SJSA1 (cell line): ENCODE measurements at places on chromosomes 5 and 9. TPM values are rescaled to one million over a fixed set of nuclear protein-coding genes. Genes with fewer than 3 reads are reported as not detected.

DNA sequence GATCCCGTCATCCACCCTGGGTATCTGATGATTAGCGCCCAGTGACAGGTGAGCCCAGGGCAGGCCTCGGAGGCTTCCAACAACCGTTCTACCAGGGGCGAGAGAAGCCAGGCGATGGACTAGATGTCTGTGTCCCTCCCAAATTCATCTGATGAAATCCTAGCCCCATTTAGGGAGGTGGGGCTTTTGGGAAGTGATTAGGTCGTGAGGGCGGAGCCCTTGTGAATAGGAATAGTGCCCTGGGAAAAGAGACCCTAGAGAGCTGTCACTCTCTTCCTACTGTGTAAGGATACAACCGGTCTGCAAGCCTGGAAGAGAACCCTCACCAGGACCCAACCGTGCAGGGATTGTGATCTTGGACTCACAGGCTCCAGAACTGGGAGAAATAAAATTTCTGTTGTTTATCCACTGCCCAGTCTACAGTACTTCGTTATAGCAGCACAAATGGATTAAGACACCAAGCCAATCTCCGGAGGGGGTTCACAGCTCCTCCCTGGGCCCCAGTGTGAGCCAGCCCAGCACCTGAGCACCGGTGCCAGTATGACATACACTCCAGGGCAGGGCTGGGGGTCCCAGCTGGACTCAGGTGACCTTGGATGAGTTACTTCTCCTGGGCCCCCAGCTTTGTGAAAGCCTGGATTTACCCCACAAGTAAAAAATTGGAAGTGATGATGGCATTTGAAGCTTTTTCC lies 162.2 kb downstream of the DAB2IP start:
- DNase-seq, result no peak

LRRC26 gene
- total RNA-seq, result not detected in 2 replicates

DNA sequence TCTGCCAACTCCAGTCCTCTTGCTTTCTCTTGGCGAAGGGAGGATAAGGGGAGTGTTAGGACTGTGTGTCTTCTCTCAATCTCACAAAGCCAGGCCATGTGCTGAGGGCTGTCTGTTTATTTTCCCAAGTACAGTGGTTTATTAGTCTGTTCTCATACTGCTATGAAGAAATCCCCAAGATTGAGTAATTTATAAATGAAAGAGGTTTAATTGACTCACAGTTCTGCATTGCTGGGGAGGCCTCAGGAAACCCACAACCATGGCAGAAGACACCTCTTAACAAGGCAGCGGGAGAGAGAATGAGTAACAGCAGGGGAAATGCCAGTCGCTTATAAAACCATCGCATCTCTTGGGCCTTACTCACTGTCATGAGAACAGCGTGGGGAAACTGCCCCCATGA lies 36.2 kb upstream of the CKS2 start:
- DNase-seq, result no peak

DNA sequence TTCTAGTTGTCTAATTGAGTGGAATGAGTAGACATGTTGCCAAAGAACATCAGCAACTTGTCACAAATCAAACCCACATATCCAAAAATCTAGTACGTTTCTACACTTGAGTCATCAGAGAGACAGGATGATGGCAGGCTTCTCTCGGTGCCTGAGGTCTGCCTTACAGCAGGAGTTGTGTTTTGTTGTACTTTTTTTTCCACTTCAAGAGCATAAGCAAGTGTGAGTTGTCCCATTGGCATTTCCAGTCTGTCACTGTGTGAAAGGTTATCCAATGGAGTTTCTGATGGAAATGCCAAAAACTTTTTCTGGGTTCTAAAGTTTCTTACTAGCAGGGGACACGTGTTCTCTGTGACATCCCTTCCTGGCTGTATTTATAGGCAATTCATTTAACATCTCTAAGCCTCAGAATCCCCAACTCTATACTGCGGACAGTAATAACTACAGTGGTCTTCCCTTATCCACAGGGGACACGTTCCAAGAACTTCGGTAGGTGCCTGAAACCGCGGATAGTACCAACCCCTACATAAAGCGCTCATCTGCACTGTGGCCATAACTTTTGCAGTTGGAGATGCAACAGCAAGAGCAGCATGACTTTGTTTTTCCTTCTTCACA lies 246.5 kb downstream of the SYK start:
- peak; percentile 76 for DNase-seq

DNA sequence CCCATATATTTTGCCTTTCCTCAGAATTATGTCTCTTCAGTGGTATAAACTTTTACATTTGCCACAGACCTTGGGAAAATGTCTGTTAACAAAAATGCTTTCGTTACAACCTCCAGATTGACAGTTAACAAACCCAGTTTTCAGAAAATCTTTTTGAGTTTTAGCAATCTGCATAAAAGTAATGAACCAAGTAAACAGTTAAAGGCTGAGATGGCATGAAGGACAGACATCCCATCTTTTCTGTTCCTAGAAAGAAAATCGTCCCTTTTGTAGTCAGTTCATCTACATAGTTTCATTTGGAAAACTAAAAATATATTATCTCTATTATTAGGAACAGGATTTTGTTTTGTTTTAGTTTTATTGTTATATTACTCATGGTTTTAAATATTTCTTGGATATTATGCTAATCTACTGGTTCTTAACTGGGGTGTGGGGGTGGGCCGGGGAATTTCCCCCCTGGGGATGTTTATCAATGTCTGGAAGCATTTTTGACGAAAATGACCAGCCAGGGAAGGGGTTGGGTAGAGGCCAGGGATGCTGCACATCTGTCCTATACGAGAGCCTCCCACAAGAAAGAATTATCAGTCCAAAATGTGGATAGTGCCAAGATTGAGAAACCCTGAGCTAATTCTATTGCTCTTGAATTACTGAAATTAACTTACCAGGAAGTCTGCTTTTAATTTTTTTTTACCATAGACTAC lies 11.9 kb downstream of the FYB1 start:
- DNase-seq, result no peak

GRCh38 chr5:10145923-10146401 lies 103.7 kb downstream of the ATPSCKMT start:
- peak; percentile 34 for DNase-seq

SEC24A gene
- total RNA-seq, result 20.8 and 30.4 TPM in 2 replicates

DNA sequence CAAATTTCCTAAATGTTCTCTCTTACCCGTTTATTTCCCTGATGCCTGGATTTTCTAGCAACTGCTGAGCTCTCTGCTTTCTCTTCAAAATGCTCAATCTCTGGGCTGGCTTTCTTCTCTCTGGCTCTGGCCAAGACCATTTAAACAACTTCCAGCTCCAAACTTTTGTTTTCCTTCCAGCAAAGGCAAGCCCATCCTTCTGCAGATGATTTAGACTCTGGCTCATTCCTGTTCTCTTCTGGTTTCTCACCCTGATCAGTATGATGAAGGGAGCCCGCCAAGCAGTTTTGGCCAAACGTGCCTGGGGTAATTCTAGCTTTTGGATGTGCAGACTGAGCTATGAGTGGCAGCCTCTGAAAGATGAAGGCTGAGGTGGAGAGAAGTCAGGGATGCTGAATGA lies 78.1 kb downstream of the HSPA4 start:
- DNase-seq, result peak; percentile 28
